Bone marrow (tissue), 2 donors: ENCODE measurements at places on chromosomes 1 and 21.

DNA sequence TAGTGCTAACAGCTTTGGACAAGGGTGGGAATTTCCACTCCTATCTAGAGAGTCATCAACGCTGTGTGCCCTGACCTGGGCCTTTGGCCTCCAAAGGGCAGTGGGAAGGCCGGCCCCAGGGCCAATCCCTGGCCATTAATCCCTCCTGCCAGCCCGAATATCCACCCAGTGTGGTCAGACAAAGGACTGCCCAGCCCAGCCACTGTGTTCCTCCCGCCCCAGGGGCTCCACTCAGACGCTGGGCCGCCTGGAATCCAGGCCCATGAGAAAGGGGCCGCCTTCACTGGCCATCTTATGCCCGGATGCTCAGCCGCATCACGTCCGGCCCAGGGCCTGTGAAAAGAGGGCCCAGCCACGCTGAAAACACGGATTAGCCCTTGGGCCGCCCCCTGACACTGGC lies 3.6 kb upstream of the FOXE3 start:
- no peak for DNase-seq

- DNase-seq, result no peak
These were observed 189.2 kb upstream of the PBX1 start for GRCh38 chr1:164369698-164370365.

GRCh38 chr1:41239988-41240610 lies 2.0 kb downstream of the SCMH1 start:
- no peak for DNase-seq

GRCh38 chr1:11450310-11450709 lies 28.6 kb upstream of the DISP3 start:
- no peak for DNase-seq

- no peak for DNase-seq
These were observed 1044.4 kb downstream of the PLA2G4A start for GRCh38 chr1:187873126-187873525.

DNA sequence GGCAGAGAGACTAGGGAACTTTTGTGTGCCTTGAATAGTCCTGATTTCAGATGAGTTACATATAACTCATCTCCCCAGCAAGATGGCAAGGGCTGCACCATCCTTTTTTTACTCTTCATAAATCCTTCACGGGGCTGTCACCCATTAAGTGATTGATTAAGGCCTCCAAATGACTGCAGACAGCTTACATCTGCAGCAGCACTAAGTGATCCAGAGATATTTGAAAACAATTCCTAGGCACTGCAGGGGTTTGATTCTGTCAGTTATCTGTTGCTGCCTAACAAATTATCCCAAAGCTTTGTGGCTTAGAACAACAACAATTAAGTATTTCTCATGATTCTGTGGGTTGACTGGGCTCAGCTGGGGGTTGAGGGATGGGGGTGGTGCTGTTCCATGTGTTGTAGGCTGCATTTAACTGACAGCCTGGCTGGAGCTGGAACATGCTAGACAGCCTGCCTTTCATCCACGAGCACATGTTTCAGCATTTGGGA lies 19.3 kb downstream of the TEX38 start:
- DNase-seq, result no peak

DNA sequence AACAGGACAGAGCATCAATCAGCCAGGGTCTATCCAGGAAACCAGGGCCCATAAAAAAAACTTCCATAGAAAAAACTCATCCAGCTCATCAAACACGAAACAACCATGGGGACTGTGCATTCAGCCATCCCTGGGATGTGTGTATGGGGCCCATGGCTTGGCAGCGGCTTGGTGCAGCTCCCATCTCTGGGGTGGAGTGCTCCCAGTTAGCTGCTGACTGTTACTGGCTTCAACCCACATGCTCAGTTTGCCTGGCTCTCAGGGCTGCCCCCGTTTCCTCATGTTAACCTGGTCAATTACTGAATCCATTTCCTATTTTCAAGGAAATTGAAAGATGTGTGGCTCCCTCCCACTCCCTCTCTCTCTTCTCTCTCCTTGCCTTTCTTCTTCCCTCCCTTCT lies 37.3 kb upstream of the STUM start:
- no peak for DNase-seq

- DNase-seq, result no peak
These were observed 74.6 kb upstream of the GADD45A start for GRCh38 chr1:67610450-67610849.

- no peak for DNase-seq
These were observed 5.9 kb downstream of the PRRX1 start for GRCh38 chr1:170669586-170670530.

DNA sequence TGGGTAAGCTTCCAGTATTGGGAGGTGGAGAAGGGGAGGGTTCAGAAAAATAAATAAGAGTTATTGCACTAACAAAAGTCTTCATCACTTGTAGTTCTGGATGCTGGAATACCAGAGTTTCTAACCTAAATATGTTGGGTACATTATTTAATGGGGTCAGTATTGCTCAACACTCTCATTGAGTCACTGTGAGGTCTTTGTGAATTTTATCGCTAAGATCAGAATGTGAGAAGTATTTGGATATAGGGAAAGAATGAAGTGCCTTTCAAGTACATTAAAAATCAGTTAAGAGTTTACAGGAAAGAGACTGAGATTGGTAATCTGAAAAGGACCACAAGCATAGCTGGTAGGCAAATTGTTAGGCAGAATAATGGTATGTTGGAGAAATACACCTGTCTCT lies 8.8 kb downstream of the SNRPE start:
- no peak for DNase-seq

DNA sequence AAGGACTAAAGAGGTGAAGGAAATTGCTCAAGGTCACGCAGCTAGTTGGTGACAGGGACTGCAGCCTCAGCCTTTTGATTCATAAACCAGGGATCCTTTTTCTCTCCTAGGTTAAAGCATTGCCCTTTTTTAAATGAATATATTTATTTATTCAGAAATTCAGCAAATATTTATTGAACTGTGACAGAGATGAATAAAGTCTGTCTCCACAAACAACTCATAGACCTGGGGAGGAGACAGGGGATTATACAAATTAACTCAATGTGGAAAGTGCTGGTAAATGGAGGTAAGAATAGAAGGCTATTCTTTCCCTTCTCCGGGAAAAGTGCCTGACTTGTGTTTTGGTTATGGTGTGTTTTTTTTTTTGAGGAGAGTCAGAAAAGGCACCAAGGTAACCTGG lies 110.7 kb downstream of the ROR1 start:
- no peak for DNase-seq

DNA sequence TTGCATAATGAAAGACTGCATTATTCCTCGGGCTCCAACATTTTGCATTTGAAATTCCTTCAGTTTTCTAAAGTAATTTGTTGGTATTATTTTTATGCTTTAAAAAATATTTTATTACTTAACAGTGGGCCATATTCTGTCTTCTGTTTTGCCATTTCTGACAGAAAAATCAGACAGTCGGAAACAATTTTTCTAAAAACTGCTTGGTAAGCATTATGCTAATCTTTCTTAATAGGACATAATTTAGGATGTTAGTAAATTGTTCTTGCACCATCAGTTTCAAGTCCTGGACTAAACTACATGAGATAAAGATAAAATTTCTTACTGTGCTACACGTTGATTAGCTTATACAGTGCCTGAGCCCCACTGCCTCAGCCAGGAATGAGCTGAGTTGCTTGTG lies 11.2 kb downstream of the RGL1 start:
- DNase-seq, result no peak

DNA sequence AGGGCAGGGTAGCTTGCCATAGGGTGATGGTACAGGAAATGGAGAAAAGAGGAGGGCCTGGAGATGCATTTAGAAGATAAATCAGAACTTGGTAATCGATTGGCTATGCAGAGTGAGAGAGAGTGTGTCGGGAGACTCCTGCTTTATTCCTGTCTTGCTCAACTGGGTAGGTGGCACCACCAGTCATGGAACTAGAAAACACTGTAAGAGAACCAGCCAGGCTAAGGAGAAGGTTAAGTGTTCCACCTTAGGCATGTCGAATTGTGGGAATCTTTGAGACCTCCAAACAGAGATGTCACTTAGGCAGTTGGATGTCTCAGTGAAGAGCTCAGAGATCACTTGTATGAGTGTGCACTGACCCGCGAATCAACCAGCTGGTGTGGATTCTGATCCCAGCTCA lies 28.7 kb upstream of the RD3 start:
- no peak for DNase-seq

GRCh38 chr1:30929135-30929889 lies 20.8 kb upstream of the SDC3 start:
- peak; percentile 35 for DNase-seq

GRCh38 chr1:207972337-207972736 lies 61.4 kb upstream of the CD34 start:
- peak; percentile 29 for DNase-seq

DNA sequence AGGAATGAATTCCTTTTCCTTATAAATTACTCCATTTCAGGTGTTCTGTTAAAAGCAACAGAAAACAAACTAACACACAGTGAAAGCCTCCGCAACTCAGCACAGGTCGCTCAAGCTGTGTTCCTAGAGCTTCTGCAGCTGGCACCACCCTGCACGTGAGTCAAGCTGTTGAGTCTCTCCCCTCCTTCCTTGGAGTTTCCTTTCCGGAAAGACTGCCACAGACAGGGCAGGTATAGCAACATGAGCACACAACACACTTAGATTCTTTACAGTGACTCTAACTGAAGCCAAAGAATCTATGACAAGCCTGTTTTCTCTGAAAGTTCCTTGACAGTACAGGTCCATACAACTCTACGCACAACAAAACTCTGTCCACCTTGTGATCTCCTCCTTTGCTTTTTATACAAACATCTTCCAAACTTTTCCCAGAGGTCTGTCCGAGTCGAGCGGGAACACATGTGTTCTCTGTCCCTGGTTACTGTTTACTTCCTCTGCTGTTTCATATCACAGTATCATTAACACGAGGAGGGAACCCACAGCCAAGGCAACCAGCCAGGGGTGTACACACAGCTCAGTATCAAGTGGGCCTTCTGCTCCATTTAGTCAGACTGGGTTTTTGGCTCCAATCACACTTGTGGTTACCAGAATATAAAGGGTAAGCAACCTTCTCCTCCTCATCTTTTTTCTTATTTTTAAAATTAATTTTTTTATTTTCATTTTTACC lies 38.7 kb upstream of the DESI2 start:
- no peak for DNase-seq

- DNase-seq, result no peak
These were observed 15.7 kb downstream of the PRDM16 start for GRCh38 chr1:3084726-3085125.

DNA sequence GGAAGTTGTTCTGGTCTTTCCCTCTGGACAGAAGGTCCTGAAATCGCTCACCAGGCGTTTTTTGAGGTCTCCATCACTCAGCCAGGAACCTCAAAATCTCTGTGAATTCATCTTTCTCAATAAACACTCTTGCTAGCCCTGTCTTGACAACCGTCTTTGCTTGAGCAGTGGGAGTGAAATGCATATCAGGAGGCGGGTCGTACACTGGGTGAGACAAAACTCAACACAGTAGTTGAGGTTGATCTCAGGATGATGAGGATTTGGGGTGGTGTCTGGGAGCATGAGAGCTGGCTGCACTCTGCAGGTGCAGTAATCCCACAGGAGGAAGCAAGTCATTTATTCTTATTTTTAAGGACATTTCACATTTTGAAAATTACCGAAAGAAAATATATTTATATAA lies 1.9 kb downstream of the GPR25 start:
- no peak for DNase-seq
